ENCODE measurements at places on chromosomes 7 and 10. TPM values are rescaled to one million over a fixed set of nuclear protein-coding genes. Genes with fewer than 3 reads are reported as not detected.

Gene NEUROD6
- not detected for total RNA-seq

Gene SLC18A2
- total RNA-seq: 2.4 TPM

Gene GHITM
- 57.8 TPM for total RNA-seq

Gene AGBL3
- 0.95 TPM for total RNA-seq

Gene GALNT17
- 2.7 TPM for total RNA-seq

Gene NPC1L1
- 0.62 TPM for total RNA-seq

Gene PRRT4
- not detected for total RNA-seq

Gene IDI2
- total RNA-seq: not detected

Gene UCMA
- not detected for total RNA-seq

Gene HKDC1
- total RNA-seq: 5.4 TPM

Gene AASS
- total RNA-seq: 16.9 TPM

Measured in pancreas (tissue), 10 donors.